ENCODE measurements at places on chromosomes 7 and 10. TPM values are rescaled to one million over a fixed set of nuclear protein-coding genes. Genes with fewer than 3 reads are reported as not detected.

FZD1 gene
- polyA plus RNA-seq: 10.1 TPM

FAM3C gene
- 5.5 TPM for polyA plus RNA-seq

FAM180A gene
- not detected for polyA plus RNA-seq

LRRC17 gene
- polyA plus RNA-seq: 0.06 TPM

MLLT10 gene
- 4.9 TPM for polyA plus RNA-seq

HACD1 gene
- 0.86 TPM for polyA plus RNA-seq

IQUB gene
- polyA plus RNA-seq: not detected

ANKRD2 gene
- not detected for polyA plus RNA-seq

PMPCB gene
- polyA plus RNA-seq: 50.8 TPM

CREB3L2 gene
- 11.9 TPM for polyA plus RNA-seq

LRRD1 gene
- polyA plus RNA-seq: not detected

ZCWPW1 gene
- 1.9 TPM for polyA plus RNA-seq

INMT gene
- not detected for polyA plus RNA-seq

SLC26A5 gene
- not detected for polyA plus RNA-seq

MLXIPL gene
- 0.15 TPM for polyA plus RNA-seq

MEIG1 gene
- polyA plus RNA-seq: not detected

KLLN gene
- polyA plus RNA-seq: 0.12 TPM

XRCC2 gene
- 0.05 TPM for polyA plus RNA-seq

GPR37 gene
- not detected for polyA plus RNA-seq

CRPPA gene
- polyA plus RNA-seq: 0.36 TPM

CALML3 gene
- polyA plus RNA-seq: not detected

PNLIPRP2 gene
- polyA plus RNA-seq: not detected

LIPF gene
- polyA plus RNA-seq: not detected

IFIT2 gene
- polyA plus RNA-seq: 9.7 TPM

SMKR1 gene
- polyA plus RNA-seq: not detected

METTL27 gene
- 1.2 TPM for polyA plus RNA-seq

CYP2C8 gene
- not detected for polyA plus RNA-seq

SCD gene
- polyA plus RNA-seq: 3.4 TPM

MBL2 gene
- not detected for polyA plus RNA-seq

COL1A2 gene
- not detected for polyA plus RNA-seq

ERCC6 gene
- 6.0 TPM for polyA plus RNA-seq

ADCYAP1R1 gene
- not detected for polyA plus RNA-seq

PAX4 gene
- not detected for polyA plus RNA-seq

CNTNAP2 gene
- polyA plus RNA-seq: not detected

MBLAC1 gene
- 0.59 TPM for polyA plus RNA-seq

MNX1 gene
- polyA plus RNA-seq: not detected

SFTPA1 gene
- polyA plus RNA-seq: not detected

SPDYE2 gene
- polyA plus RNA-seq: not detected

UFSP1 gene
- polyA plus RNA-seq: 0.57 TPM

MEOX2 gene
- polyA plus RNA-seq: not detected

CUEDC2 gene
- 58.5 TPM for polyA plus RNA-seq

EPHA1 gene
- 0.47 TPM for polyA plus RNA-seq

ACTL6B gene
- polyA plus RNA-seq: not detected

HMX2 gene
- not detected for polyA plus RNA-seq

EVX1 gene
- polyA plus RNA-seq: not detected

GJD4 gene
- not detected for polyA plus RNA-seq

VPS37D gene
- polyA plus RNA-seq: not detected

Measured in CD14-positive monocyte (primary cell).